Adrenal gland (tissue), 19 donors: ENCODE measurements at places on chromosomes 5 and 9. TPM values are rescaled to one million over a fixed set of nuclear protein-coding genes. Genes with fewer than 3 reads are reported as not detected.

GDA gene
- not detected for total RNA-seq

DNA sequence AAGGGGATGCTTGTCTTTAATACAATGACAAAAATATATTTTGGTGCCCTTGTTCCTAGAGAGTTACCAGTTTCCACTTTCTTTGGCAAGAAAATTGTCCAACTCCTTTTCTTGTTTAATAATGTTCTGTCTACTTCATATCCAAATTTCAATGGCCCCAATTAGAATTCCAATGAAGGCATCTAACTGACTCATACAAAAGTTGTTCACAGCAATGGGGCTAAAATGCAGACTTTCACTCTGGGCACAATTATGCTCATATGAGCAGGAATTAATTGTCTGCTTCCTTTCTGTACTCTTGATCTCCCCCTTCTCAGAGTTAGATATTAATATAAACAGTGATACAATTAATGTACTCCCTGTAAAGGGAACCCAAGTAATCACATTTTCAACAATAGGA, 42.1 kb upstream of the ZNF622 start:
- DNase-seq = no peak
- H3K36me3 ChIP-seq = no peaks in the 10 kb centered on the region

FBXL7 gene
- 40.8 TPM for total RNA-seq

GRCh38 chr5:37696190-37697021, 143.4 kb downstream of the GDNF start:
- no peak for DNase-seq
- H3K4me3 ChIP-seq = no peak overlapping the region
- H3K27me3 ChIP-seq = no peaks in the 10 kb centered on the region
- H3K36me3 ChIP-seq = no peaks in the 10 kb centered on the region

GRCh38 chr9:8560560-8561525, 761.3 kb upstream of the DMAC1 start:
- no peak for DNase-seq
- no peaks in the 10 kb centered on the region for H3K36me3 ChIP-seq
- no peaks in the 10 kb centered on the region for H3K27me3 ChIP-seq
- H3K4me1 ChIP-seq = no peaks in the 10 kb centered on the region

PCDHB14 gene
- total RNA-seq = 1.7 TPM

- peak overlapping the region; percentile 88 for H3K4me3 ChIP-seq
- no peak overlapping the region for H3K27ac ChIP-seq
- no peak for DNase-seq
- no peaks in the 10 kb centered on the region for H3K27me3 ChIP-seq
Measured at GRCh38 chr5:132487841-132488555, 2.6 kb downstream of the IRF1 start.

ZNF454 gene
- 1.6 TPM for total RNA-seq

- no peak overlapping the region for H3K4me3 ChIP-seq
- no peaks in the 10 kb centered on the region for H3K27me3 ChIP-seq
- no peaks in the 10 kb centered on the region for H3K36me3 ChIP-seq
Measured at GRCh38 chr5:32506201-32506661, 61.7 kb upstream of the ZFR start.

DNA sequence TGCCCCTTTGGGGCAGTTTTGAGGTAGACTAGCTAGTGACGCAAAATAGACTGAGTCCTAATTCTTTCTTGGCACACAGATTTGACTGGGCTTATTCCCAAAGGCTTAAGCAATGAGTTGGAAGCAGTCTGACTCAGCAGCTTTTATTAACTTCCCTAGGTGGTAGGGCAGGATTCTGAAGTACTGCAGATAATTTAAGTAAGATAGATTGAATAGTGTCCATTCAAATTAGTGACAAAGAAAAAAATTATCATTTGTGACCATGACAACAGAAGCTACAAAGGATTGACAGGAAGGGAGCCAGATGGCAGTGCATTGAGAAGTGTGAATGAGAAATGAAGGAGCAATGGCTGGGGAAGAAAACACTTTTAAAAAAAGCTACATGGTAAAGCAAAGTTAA, 649.4 kb downstream of the CDH9 start:
- no peak for DNase-seq
- H3K4me3 ChIP-seq = no peak overlapping the region
- H3K36me3 ChIP-seq = no peaks in the 10 kb centered on the region
- no peaks in the 10 kb centered on the region for H3K27me3 ChIP-seq
- H3K27ac ChIP-seq = no peak overlapping the region

OR2V2 gene
- total RNA-seq = not detected

IFNK gene
- total RNA-seq = not detected

DNA sequence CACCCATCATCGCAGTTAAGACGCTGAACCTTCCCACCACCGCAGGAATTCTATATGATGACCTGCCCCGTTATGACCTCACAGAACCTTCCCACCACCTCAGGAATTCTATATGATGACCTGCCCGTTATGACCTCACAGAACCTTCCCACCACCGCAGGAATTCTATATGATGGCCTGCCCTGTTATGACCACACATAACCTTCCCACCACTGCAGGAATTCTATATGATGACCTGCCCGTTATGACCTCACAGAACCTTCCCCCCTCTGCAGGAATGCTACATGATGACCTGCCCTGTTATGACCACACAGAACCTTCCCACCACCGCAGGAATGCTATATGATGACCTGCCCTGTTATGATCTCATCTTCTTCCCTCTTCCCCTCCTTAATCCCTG, 64.3 kb downstream of the IRX1 start:
- DNase-seq = no peak
- H3K36me3 ChIP-seq = no peaks in the 10 kb centered on the region
- no peak overlapping the region for H3K27ac ChIP-seq
- H3K4me3 ChIP-seq = no peak overlapping the region

DNA sequence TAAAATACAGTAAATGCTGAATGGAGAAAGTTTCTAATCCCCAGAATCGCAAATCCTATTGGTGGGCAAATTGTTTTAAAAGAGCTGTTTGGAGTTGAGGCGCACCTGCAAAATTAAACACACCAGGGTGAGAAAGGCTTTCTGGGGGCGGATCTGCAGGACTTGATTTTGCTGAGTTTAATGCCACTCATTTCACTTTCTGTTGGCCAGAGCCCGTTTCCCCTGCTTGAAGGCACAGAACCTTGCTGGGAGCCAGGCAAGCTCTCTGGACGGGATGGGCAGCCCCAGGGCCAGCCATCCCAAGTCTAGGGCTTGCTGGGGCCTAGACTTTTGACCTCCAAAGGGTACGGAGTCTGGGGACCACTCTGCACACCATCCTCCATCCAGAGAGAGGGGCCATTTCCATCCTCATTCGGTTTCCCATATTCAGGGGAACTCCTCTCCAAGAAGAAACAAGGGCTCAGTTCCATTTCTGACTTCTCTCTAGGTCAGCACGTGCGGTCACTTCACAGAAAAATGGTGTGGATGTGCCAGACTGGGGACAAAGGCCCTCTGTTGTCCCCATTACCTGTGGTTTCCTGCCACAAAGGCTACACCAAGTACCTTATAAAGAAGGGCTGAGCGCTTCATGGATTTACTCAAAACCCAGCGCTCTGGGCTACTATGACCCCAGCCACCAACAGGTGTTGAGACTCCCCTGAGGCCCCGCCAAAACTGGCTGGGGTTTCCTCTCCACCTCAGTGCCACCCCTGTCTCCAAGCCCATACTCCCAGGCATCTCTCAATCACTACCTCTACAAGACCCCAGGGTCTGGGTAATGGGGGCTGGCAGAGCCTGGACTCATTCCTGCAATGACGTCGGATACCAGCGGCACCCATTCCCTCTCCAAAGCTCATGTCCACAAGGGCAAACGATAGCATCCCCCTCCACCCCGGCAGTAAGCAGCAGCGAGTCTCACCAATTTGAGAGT, 170.0 kb downstream of the AUH start:
- H3K27me3 ChIP-seq = no peaks in the 10 kb centered on the region
- no peak overlapping the region for H3K4me3 ChIP-seq
- peaks cover 42% of the 10 kb centered on the region for H3K4me1 ChIP-seq
- no peak for DNase-seq
- H3K27ac ChIP-seq = peak overlapping the region; percentile 99

PAEP gene
- not detected for total RNA-seq

DNA sequence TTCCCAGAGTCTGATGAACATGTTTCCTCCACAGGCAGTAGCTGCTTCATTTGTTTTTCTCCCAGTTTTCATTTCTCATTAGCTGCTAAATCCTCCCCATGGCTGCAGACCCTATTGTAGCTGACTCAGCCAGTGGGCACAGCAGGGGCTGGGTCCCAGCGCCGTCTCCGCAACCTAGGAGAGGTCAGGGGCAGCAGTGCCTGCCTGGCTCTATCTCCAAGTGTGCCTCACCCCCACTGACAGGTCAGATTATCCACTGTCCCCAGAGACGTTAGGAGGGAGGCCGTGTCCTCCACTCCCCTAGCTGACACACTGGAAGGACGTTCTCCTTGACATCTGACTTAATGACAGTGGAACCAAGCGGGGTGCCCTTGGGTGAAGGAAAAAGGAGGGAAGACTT, 31.1 kb downstream of the KCNIP1 start:
- H3K27me3 ChIP-seq = no peaks in the 10 kb centered on the region
- H3K27ac ChIP-seq = no peak overlapping the region
- H3K4me3 ChIP-seq = no peak overlapping the region

DNA sequence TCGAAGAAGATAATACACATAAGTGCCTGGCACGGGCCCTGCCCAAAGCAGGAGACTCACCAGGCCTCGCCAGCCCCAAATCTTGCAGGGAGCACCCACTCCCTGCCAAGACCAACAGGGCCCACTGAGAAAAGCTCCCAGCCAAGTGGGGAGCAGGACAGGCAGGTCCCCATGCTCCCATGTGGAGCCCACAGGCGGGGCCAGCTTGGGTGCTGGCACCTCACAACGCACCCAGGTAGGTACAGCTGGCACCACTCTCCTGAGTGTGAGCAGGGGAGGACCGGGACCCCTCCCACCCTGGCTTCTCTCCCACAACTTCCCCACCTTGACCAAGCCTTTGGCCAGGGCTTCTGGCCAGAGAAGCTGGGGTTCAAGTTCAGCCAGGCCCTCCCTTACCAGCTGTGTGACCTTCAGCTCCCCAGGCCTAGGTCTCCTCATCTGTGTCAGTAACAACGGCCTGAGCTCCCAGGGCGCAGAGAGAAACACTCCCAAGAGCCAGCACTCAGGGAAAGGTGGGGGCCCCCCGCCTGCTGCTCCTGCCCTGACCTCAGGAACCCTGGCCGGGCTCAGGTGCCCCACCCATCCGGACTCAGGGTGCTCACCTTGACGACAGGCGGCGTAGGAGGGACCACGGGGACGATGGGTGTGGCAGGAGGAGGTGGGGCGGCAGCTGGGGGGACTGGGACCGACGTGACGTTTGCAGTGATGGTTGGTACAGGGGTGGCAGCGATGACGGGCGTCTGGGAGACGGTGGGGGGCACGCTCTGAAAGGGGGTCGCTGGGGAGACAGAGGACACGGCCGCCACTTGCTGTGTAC, 17.8 kb downstream of the BRD3 start:
- H3K27ac ChIP-seq = no peak overlapping the region
- no peaks in the 10 kb centered on the region for H3K36me3 ChIP-seq
- no peaks in the 10 kb centered on the region for H3K27me3 ChIP-seq

CCL27 gene
- not detected for total RNA-seq

MSMP gene
- total RNA-seq = not detected

GRCh38 chr9:134593286-134594077, 48.1 kb upstream of the COL5A1 start:
- no peak overlapping the region for H3K4me3 ChIP-seq
- no peaks in the 10 kb centered on the region for H3K27me3 ChIP-seq
- no peak for DNase-seq
- H3K4me1 ChIP-seq = no peaks in the 10 kb centered on the region

GRCh38 chr5:1917830-1918487, 35.2 kb upstream of the IRX4 start:
- H3K4me3 ChIP-seq = no peak overlapping the region
- DNase-seq = no peak
- no peaks in the 10 kb centered on the region for H3K36me3 ChIP-seq
- H3K4me1 ChIP-seq = no peaks in the 10 kb centered on the region
- no peak overlapping the region for H3K27ac ChIP-seq

- DNase-seq = no peak
- H3K4me3 ChIP-seq = no peak overlapping the region
- H3K4me1 ChIP-seq = peaks cover 33% of the 10 kb centered on the region
Measured at GRCh38 chr5:139133282-139133681, 64.9 kb downstream of the SIL1 start.

ZMYND19 gene
- total RNA-seq = 21.9 TPM

GRCh38 chr9:91258451-91258850, 103.3 kb downstream of the AUH start:
- no peaks in the 10 kb centered on the region for H3K27me3 ChIP-seq
- DNase-seq = no peak
- H3K4me1 ChIP-seq = no peaks in the 10 kb centered on the region

PCDHA12 gene
- total RNA-seq = 1.0 TPM

DNA sequence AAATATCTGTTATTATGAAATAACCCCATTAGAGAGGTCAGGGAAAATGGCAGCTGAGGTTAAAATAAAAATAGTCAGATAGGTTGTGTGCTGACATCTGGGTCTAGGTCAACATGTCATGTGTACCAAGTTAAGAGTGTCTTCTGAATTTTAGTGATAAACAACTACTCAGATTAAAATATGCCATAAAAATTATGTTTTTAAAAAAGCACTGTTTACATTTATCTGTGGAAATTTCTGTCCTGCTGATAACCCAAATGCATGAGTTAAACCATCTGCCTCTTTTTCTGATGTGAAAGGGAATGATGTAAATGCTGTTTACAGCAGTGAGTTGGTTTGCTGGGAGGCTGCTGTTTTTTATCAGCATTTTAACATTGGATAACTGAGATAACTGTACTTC, 361.2 kb upstream of the TARS1 start:
- H3K27ac ChIP-seq = no peak overlapping the region
- no peak for DNase-seq
- H3K27me3 ChIP-seq = no peaks in the 10 kb centered on the region
- no peaks in the 10 kb centered on the region for H3K4me1 ChIP-seq
- no peak overlapping the region for H3K4me3 ChIP-seq
- H3K36me3 ChIP-seq = no peaks in the 10 kb centered on the region

DNA sequence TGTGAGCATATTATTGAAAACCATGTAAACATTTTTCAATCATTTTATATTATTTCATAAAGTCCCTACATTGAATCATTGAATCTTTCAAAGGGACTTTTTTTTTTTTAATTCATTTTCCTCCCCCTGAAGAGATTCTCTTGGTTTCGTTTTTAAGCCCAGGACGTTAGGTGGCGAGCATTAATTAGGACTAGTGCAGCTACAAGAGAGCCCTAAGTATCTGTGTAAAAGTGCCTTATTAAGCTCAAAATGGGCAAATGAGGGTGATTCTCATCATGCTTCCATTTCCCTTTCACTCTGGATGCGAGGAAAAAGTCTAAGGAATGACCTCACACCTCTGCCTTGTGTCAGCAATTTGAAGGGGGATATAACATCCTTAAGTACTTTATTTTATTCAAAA, 517.9 kb upstream of the ITGA1 start:
- no peak overlapping the region for H3K27ac ChIP-seq
- H3K27me3 ChIP-seq = no peaks in the 10 kb centered on the region
- H3K36me3 ChIP-seq = no peaks in the 10 kb centered on the region
- DNase-seq = no peak

PDE8B gene
- 5.2 TPM for total RNA-seq

GRCh38 chr9:108551030-108551841, 304.6 kb downstream of the ACTL7B start:
- no peak overlapping the region for H3K27ac ChIP-seq
- DNase-seq = peak; percentile 40
- H3K4me3 ChIP-seq = no peak overlapping the region
- H3K36me3 ChIP-seq = no peaks in the 10 kb centered on the region
